Activated CD8-positive, alpha-beta memory T cell treated with anti-CD3 and anti-CD28 coated beads for 24 hours (primary cell): ENCODE measurements at places on chromosomes 13 and 19.

DNA sequence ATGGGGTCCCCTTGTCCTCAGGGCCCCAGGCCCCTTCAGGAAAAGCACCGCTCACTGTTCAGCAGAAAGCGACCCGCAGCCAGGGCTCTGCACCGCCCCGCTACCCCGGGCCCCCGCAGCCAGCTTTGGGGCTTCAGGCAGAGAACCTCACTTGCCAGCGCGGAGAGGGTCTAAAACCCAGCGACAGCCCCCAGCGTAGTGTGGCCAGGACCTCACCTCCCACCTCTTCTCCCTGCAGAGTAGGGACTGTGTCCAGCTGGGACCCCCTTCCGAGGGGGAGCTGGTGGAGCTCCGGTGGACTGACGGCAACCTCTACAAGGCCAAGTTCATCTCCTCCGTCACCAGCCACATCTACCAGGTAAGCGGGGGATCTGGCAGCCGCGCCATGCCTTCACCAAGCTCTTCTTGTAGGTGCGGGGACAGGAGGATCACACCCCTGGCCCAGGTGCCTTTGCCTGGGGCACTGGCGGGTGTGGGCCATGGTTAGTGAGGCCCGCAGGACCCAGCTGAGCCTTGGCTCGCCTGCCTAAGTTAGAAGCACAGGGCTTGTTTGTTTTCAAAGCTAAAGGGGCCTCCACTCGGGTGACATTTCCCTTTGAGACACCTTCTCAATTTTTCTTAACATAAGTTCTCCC, 175.7 kb downstream of the KDM4B start:
- no peak for DNase-seq

DNA sequence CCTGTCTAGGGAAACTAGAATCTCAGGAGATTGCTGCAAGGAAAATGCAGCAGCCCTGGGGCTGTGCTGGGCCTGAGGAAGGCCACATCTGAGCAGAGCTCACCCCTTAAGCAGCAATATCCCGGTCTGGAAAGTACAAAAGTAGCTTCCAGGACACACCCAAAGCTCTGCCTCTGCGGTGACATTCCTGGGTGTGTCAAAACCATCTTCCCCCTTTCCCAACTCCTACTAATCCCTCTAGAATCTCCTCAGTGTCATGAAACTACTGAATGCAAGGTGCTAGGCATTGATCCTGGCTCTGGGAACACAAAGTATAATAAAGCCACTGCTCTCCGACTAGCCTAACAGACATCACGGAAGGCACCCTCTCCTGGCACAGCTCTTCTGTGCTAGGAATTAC, 5.0 kb downstream of the PBX4 start:
- DNase-seq, result no peak

- DNase-seq, result no peak
These were observed 14.6 kb upstream of the SIN3B start for GRCh38 chr19:16814526-16815100.

DNA sequence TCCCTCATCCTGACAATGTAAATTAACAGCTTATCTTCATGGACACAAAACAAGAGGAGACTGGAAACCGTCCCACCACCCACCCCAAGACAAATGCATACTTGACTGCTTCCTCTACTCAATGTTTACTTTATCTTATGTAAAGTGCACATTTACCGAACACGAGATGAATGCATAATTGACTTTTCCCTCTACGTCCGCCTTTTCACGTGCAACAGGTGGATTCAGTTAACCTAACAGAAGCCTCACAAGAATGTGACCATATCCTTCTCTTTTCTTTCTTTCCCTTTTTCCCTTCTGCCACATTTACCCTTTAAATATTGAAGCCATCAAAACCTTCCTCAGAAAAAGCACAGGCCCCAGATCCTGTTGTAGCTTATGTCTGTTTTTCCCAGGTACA, 468.0 kb downstream of the UQCRFS1 start:
- DNase-seq, result no peak

GRCh38 chr13:80979035-80979641, 638.2 kb upstream of the SPRY2 start:
- no peak for DNase-seq

DNA sequence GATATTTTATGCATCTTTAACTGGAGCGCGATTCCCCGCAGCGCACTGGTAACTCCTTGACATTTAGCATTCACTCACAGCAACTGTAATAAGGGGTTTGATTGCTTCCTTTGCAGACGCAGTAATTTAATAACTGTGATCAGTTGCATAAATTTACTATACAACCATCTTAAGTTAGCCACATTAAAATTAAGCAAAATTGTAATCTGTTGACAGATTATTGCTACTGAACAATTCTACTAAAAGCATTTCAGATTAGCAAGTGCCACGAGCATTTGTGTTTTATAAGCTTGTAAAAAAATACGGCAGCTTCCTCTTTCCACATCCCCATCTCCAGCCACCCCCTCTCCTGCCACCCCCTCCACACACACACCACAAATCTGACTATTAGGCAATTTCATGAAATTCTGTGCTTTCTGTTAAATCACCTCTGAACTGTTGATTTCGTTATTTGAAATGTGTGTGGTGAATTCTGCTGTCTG, 44.4 kb downstream of the TSHZ3 start:
- no peak for DNase-seq

DNA sequence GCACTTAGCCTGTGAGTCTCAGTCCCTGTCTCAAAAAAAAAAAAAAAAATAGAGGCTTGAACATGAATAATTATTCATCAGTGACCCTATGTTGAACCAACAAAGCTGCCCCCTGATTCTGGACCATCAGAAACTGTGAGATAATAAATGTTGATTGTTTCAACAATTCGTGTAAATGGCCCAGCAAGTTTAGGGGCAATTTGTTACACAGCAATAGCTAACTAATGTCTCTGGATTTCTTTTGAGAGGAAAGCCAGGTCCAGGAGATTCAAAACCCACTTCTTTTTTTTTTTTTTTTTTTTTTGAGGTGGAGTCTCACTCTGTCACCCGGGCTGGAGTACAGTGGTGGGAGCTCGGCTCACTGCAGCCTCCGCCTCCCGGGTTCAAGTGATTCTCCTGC, 12.5 kb upstream of the TLE6 start:
- no peak for DNase-seq

GRCh38 chr13:48563626-48564025, 30.7 kb upstream of the RCBTB2 start:
- DNase-seq, result no peak

GRCh38 chr19:38930776-38931520, at the start of gene MRPS12:
Gene MRPS12, plus strand, starts transcription at chr19:38930944. Its CDS starts 351 bp downstream, at chr19:38931295.
- DNase-seq, result no peak

GRCh38 chr19:52237197-52237596, 32.2 kb upstream of the ZNF766 start:
- no peak for DNase-seq

GRCh38 chr13:74479124-74479523, 344.9 kb upstream of the KLF12 start:
- no peak for DNase-seq

GRCh38 chr13:73351730-73352129, 292.9 kb downstream of the KLF5 start:
- no peak for DNase-seq

GRCh38 chr19:6970443-6970842, 50.8 kb downstream of the MBD3L2B start:
- DNase-seq, result no peak

GRCh38 chr19:38678891-38679494, 31.5 kb downstream of the ACTN4 start:
- DNase-seq, result no peak

DNA sequence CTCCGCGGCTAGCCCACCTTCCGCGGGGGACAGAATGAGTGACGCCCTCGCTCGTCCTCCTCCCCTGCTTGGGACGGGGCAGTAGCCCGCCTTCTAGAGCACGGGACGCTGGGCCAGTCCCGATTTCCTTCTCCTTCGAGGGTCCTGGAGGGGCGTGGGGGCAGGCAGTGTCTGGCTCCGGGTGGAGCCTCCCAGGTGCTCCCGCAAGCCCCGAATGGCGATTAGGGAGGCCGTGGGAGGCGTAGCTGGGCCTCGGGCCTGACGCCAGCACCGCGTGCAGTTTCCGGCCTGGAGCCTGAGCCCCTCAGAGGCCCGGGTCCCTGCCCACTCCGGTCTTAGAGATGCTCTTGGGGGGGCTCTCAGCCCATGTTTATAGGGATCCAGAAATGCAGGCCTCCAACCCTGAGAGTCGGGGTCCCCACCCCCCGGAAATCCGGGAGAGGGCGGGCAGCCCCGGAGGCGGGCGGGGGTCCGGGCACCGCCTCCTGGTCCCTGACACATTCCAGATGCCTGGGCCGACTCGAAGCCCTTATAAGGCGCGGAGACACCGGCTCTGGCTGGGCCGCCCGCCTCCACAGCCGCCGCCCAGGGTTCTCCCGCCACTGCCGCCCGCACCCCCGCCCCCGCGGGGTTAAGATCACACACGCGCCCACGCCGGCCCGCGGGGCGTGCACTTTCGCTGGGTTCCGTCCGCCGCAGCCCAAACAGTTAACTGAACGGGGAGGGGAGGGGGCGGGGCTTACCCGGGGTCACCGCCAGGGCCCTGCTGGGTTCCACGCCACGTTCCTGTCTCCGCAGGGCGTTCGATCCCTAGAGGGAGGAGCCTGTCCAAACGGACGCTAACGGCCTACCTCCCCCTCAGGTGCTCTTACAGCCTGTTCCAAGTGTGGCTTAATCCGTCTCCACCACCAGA, 1.5 kb downstream of the MYADM start:
- peak; percentile 90 for DNase-seq

DNA sequence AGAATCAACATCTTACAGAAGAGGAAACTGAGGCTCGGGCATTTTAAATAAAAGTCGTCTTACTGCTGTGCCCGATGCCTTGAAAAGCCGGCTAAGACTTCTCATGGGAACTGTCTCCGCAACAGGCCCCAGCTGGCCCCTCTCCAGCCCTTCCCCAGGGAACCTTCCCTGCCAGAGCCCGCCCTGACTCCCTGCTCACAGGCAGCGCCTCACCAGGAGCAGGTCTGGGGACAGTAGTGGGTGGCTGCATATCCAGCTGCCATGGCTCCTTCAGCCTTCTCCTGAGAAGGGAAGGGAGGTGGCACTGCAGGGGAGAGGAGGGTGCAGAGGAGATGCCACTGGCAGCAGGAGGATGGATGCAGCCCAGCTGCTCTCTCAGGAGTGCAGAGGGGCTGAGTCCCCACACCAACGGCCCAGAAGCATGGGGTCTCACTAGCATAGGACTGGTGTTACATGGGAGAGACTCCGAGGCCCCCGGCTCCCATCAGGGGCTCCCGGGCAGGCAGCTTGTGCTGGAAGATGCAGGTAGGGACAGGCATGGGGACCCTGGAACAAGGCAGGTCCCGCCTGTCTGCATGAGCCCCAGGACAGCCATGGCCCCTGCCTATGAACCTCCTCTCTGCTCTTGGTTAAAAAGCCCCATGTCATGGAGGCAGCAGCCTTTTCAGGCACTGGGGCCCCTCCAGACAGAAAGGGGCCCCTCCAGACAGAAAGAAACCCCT, 216.4 kb upstream of the SGCG start:
- DNase-seq, result no peak

DNA sequence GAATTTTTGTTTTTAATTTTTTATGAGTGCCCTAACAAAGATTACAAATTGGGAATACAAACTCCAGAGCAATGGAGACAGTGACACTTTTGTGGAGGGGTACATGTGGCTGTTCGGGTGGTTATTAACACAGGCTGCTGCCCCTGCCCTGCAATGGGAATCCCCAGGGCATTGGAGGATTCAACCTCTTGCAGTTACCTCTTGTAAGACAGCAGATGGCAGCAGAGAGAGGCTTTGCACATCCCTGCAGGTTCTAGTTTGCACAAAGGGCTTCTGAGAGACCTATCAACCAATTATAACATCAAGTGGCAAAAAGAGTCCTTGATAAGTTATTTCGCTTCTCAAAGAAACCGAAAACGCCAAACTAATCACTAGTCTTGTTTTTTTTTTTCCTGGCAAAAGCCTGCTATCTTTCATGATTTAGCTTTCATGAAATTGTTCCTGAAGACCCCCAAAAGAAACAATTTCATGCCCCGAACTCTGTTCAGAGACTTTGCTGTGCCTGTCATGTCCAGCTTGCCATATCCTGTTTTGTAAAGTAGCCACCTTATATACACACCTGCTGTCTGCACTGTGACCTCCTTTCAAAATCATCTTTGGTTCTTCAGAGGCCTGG, 10.4 kb downstream of the GJB2 start:
- peak; percentile 70 for DNase-seq

- no peak for DNase-seq
These were observed 298.8 kb downstream of the SHISA2 start for GRCh38 chr13:25752957-25753551.

GRCh38 chr13:103815619-103816018, 749.4 kb upstream of the SLC10A2 start:
- no peak for DNase-seq

- no peak for DNase-seq
These were observed 32.2 kb upstream of the WDFY2 start for GRCh38 chr13:51552027-51552426.

DNA sequence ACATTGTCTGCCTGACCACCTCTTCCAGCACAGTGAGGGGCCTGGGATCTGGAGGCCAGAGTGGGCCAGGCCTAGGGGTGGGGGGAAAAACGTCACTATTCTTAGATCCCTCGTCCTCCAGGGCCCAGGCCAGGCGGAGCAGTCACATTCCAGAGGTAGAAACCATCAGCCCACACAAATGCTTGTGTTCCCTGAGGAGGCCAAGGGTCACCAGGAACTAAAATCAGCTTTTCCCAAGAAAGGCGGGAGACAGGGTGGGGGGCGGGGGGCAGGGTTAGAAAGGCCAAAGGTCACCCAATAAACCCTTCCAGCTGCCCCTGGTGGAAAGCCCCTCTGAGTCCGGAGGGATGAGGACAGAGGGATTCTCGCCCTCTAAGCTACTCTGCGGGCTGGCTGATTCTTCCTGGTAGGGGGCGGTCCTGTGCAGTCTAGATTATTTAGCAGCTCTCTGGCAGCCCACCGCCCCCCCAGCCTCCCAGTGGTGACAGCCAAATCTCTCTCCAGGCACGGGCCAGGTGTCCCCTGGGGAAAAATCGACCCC, 23.5 kb upstream of the CCL25 start:
- no peak for DNase-seq

- DNase-seq, result no peak
These were observed 209.1 kb downstream of the IRS2 start for GRCh38 chr13:109577191-109577700.

DNA sequence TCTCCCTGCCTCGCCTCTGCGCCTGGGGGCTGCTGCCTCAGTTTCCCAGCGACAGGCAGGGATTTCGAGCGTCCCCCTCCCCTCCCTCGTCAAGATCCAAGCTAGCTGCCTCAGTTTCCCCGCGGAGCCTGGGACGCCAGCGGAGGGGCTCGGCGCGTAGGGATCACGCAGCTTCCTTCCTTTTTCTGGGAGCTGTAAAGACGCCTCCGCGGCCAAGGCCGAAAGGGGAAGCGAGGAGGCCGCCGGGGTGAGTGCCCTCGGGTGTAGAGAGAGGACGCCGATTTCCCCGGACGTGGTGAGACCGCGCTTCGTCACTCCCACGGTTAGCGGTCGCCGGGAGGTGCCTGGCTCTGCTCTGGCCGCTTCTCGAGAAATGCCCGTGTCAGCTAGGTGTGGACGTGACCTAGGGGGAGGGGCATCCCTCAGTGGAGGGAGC, 722 bp upstream of the ICAM1 start:
- peak; percentile 87 for DNase-seq

DNA sequence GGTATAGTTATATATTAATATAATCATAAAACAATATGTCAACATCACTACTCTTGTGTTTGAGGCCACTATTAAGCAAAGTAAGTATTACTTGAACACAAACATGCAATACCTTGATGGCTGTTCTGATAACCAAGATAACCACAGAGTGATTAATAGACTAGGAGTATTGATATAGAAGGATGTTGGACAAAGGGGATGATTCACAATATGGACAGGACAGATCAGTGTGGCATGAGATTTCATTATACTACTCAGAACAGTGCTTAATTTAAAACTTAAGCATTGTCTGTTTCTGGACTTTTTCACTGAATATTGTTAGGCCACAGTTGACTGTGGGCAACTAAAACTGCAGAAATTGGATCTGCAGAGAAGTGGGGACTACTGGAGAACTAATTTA, 384.2 kb downstream of the SLITRK1 start:
- DNase-seq, result no peak
